NCI-H446 treated with DMSO at 0.1 percent for 48 hours (cell line): ENCODE measurements at places on chromosomes 3 and 15.

GRCh38 chr15:81899024-81899423, 146.8 kb downstream of the MEX3B start:
- DNase-seq: no peak

DNA sequence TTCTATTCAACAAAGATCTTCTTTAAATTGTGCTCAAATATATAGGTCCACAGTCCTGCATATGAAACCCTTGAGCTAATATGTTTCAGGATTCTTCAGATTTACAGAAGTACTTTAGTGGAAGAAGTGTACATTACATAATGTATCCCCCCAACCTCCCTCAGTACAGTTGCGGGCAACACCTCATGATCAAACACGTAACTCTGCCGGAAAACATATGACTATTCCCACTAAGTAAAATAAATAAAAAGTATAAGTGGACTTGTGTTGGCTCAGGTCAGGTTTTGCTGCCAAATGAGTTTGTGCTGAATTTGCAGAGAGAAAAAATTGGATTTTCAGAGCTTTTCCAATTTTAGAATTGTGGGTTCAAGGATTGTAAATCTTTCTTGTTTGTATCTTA, 267.6 kb upstream of the MDFIC2 start:
- DNase-seq: no peak

DNA sequence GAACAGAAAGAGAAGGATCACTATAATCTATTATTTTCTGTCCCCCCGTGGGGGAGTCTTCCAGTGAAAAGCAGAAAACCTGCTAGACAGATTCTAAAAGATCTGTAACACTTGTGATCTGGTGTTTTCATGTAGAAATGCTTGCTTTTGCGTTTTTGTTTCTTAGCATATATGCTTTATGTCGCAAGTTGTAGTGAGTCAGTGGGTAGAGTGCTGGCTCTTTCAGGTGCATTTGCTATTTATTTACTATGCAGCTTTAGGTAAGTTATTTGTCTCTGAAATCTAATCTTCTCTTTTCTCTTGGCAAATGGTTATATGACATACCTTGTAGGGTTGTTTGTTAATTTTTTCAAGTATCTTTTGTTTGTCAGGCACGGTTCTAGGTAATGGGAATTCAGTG, 9.4 kb downstream of the AKAP13 start:
- DNase-seq: no peak

DNA sequence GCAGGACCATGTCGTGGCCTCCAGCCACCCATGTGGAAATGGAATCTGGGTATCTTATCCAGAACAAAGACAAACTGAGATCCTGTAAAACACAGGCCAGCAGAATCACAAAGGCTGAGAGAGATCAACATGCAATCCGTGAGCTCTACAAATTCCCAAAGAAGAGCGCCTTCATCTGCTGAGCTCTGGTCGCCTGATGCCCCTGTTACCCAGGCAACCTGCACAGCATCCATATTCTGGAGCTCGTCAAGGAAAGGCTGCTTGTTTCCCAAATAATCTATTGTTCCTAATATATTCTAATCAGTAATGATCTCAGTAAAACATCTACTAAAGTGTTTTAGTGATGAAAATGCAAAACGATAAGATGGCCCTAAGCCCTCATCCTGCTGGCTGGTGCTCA, 133.6 kb downstream of the OCA2 start:
- DNase-seq: no peak

- DNase-seq: no peak
Measured at GRCh38 chr3:72848703-72849081, 447 bp upstream of the SHQ1 start.

DNA sequence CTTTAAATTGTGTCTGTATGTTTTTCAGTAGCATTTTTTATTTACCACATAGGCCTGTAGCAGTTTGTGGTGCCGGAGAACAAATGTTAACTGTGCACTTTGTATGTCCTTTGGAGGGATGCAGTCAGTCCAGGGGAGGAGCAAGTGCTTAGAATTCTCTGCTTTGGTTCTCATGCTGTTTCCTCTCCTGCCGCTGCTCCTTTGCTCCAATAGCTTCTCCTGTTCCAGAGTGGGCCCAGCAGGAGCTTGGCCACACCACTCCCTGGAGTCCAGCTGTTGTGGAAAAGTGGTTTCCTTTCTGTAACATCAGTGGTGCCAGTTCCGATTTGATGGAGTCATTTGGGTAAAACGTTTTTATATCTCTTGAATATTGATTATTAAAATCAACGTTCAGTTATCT, 16.6 kb downstream of the TICRR start:
- DNase-seq: no peak

GRCh38 chr3:129527262-129527661, 1.2 kb upstream of the RHO start:
- DNase-seq: no peak
